ENCODE measurements at places on chromosomes 4 and X.

- no peak for DNase-seq
These were observed 111.9 kb upstream of the GALNT7 start for GRCh38 chr4:173056710-173057109.

- no peak for DNase-seq
These were observed 429.3 kb downstream of the AFF2 start for GRCh38 chrX:148929686-148930085.

GRCh38 chr4:152485726-152486276 lies 50.1 kb downstream of the FBXW7 start:
- DNase-seq = no peak

GRCh38 chr4:74433541-74434172 lies 11.3 kb upstream of the AREG start:
- DNase-seq = no peak

DNA sequence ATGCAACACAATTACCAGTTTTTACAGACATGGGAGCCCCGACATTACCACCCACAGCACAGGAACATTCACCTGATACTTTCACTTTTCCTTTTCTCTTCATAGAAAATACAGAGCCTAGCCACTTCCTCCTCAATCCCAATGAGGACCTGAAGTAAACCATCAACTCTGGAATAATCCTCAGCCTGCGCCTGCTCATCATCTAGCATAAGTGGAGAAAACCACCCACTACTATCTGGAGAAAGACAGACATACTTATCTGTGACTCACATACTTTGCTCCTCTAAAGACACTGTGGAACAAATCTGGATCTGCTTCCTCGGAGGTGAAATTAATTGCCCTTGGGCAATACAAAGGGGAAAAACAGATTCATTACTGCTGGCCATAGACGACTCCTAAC lies 47.8 kb downstream of the ZCCHC13 start:
- no peak for DNase-seq

DNA sequence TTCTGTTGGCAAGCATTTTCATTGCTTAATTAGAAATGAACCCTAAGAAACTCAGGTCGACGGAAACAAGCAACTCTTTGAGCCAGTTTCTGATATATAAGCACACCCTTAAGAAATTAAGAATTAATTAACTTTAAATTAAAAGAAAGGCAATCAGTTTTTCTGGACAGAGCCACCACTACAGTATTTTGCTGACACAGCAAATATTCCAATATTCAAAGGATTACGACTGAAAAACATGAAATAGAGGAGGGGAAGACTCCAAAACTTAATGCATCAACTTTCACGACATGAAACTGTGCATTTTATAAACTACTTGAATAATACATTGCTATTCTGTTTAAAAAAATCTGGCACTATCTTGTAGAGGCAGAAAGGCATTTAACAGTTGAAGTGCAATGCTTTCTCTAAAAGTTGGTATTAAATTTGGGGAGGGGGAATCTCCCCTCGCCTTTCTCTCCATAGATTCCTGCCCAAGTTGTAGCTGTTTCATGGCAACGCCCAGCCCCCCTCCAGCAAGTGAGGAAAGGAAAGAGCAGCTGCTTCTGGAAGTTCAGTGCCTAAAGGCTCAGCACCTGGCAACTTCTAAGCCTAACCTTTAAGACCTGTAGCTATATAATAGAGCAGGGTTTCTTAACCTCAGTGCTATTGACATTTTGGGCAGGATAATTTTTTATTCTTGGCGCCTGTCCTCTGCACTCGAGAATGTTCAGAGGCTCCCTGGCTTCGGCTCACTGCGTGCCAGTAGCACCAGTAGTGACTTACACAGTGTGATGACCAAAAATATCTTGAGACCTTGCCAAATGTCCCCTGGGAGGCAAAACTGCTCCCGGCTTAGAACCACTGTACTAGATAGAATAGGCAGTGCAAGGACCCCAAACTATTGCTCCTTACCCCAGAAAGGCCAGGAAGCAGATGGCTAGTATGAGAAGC lies 6.7 kb upstream of the ZCCHC18 start:
- no peak for DNase-seq

DNA sequence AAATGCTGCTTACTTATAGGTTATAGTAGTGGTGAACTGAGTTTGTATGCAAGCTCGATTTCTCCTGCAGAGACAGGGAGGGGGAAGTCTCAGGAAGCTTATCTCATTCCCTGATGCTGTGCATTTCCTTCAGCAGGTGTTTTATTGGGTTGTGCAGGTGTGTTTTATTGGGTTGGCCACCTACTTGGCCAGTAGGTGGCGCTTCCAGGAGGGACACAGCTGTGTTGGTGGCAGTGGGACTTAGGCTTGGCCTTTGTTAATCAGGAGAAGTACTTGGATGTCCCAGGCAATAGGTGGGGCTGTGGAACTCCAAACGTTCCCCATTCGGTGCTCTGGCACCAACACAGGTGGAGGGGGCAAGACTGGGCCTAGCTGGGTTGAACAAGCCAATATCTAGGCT lies 196.0 kb upstream of the DCAF8L1 start:
- DNase-seq = no peak

DNA sequence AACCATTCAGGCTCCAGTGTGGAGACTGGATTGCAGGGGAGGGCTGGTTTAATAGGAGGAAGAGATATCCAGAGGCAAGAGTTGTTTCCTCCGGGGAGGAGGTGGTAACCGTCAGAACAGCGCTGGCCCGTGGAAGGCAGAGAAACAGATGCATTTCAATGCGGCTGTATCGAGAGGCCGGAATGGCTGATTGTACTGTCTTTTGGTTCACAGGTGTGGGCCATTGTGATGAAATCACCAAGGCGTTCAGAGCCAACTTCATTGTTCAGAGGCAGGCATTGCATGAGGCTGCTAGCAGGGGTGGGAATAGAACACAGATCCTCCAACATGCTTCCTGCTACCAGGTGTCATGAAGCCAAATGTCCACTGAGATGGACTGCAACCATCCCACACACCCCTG lies 53.0 kb downstream of the SHOX start:
- DNase-seq = no peak

GRCh38 chr4:41939016-41939626 lies 3.9 kb downstream of the TMEM33 start:
- no peak for DNase-seq

DNA sequence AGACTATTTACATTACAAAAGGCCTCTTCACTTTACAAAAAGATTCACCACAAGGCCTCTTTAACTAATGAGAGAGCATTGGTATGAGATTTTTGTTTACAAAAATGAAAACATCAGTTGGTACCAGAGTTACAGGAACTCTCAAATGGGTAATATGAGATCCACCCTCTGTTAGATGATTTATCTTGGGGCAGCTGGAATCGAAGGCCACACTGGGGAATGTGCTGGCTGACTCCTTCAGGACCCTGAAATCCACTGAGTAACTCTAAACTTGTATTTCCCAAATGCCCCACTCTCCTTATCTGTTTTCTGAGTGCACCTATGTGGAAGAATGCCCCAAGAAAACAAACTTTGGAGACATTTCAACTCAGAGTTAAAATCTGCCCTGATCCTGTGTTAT lies 232.9 kb upstream of the F9 start:
- DNase-seq = no peak

DNA sequence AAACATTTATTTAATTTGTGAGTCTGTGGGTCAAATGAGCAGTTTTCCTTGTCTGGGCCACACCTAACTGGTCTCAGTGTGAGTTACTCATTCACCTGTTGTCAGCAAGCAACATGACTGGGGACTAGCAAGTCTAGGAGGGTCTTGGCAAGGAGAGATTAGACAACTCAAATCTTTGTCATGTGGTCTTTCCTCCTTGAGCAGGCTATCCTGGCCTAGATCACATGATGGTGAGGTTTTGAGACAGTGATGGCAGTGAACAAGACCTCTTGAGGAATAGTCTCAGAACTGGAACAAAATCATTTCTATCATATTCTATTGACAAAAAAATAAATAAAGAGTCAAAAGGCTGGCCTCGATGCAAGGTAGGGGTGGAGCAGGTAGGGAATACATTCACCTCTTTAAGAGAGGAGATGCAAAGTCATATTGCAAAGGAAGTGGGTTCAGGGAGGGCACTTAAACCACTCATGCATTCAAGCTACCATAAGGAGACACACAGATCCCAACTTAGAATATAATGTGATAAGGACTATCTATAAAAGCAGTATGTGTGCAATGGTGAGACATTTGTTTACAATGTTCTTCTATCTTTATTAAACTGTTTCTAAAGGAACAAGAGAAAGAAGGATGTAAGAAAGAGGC lies 135.7 kb downstream of the ZNF330 start:
- DNase-seq = no peak

- peak; percentile 66 for DNase-seq
These were observed 35.3 kb upstream of the VSIG4 start for GRCh38 chrX:66074920-66075879.

DNA sequence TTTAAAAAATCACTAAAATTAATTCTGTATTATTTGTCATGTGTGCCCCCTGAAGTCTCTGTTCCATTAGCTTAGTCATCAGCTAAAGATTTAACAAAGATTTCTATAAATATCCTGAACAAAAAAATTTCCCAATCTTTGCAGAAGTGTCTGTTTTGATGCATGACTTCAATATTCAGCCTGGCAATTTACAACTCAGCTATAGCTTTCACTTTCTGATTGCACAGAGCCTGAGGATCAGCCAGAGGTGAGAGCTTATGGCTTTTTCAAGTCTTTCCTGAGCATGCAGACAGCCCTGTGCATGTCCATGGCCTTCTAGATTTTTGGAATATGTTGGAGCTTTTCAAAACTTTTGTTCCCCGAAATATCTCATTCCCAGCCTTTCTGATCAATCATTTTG lies 420.1 kb downstream of the ZNF674 start:
- no peak for DNase-seq

DNA sequence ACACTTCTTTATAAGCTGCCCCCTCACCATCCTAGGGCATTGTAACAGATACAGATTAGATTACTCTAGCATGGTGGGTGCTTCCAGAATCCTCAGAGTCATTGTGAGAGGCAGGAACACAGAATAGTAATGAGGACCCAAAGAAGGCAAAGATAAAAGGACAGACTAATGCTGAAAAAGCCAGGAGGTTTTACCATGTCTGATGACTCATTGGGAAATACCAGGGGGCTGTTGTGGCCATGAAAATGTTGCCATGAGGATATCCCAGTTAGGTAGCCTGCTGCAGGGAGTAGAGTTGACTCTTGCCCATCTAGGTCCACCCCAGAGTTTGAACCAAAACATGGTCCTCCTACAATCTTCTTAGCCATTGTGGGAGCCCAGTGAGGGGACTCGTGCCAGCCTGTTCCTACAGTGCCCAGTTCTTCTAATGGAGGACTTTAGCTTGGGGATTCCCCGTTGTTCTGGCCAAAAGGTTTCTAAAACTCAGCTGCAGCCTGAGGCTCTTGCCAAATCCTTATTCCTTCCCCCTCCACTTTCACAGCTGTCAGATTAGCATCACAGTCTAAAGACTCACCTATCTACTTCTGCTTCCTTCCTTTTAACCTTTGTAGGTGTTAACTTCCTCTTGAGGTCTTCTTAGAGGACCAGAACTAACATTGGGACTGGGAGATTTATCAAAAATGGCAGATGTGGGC lies 586.0 kb upstream of the AADAT start:
- no peak for DNase-seq

- no peak for DNase-seq
These were observed 151.3 kb upstream of the KCNIP4 start for GRCh38 chr4:22099896-22100295.

GRCh38 chr4:176671532-176671931 lies 121.2 kb downstream of the VEGFC start:
- DNase-seq = no peak

DNA sequence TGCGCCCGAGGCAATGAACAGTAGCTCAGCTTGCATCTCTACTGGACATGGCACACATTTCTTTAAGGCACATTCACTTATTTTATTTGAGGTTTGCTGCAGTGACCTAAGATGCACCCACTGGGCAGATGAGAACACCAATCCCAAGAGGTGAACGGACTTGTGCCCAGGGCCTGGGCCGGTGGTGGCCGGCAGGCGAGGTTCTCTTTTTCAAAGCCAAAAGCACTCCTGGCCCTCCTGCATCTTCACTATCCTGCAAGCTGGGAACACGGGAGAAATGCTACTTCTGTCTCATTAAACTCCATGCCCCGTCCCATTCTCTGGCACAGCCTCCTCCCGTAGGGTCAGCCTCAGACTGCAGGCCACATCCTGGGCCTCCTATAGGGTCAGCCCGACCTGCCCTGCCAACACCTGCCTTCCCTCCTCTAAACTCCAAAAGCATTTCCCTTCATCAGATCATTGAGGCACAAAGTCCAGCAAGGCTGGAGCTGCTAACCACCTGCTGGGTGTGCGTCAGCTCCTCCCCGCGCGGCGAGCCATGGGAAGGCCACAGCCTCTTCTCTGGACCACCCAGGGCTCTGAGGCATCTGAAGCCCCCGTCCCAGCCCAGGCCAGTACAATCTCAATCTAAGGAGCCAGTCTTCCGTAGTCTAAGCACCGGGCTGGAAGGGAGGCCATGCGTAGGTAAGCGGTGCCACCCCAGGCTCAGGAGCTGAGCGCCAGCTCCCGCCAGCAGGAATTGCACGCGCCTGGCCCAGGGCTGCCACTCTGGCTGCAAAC lies 166.1 kb downstream of the AFAP1 start:
- no peak for DNase-seq

GRCh38 chr4:154314248-154314647 lies 177.4 kb downstream of the DCHS2 start:
- DNase-seq = no peak

DNA sequence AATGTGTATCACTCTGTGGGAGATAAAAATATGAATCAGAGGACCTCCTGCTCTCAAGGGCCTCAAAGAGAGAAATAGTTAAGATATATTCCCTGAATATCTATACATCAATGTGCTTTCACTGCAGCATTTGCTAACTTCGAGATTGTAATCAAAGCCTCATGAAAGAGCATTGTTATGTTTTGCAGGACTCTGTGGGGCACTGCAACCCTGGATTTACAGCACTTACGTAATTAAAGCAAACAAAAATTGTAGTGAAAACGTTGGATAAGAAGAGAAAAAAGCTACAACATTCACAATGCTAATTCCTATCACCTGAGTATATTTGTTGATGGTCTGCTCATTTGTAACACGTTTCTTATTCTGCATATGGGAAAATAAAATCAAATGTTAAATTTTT lies 48.0 kb downstream of the ETNPPL start:
- DNase-seq = no peak

Measured in adrenal gland (tissue), 19 donors.